ENCODE measurements at places on chromosomes 6 and 20.

GRCh38 chr6:138454981-138455706 lies 44.1 kb downstream of the NHSL1 start:
- DNase-seq = no peak

DNA sequence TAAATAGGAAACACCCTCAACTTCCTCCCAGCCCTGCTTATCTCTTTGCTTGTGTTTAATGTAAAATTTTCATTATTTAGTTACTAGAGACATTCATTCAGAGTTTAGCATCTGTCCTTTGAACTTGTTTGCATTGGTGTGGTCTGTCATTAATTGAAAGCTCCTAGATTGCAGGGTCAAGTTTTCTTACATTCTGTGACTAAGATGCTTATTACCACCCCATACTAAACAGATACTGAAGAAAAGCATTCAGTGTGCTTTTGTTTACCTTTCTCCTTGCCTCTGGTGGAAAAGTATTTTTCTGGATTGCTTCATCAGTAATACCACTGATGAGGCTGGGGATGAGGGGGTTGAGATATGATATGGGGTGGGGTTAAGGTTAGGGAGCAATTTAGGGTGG lies 199.0 kb downstream of the SAMD5 start:
- DNase-seq = no peak

DNA sequence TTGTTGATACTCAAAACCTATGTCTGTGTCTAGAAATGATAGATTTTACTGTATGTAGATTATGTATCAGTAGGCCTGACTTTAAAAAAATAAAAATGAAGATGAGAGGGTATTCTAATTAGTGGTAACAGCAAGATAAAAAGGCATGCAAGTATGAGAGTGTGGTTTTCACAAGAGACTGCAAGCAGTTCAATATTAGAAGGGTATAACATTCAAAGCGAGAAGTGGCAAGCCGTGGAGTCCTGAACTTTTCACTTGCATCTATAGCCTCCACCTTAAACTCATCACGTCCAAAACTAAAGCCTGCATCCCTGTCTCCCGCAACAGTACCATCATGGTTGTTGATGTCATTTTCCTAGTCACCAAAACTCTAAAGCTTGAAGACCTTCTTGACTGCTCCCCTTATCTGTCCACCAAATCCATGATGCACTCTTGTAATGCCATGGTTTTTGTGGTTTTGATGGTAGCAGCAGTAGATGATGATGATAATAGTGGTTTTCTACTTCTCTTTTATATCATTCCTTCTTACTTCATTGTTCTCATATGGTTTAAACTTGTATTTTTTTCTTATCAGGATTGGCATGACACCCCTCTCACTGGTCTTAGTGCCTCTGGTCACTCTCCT lies 9.2 kb upstream of the CGA start:
- no peak for DNase-seq

DNA sequence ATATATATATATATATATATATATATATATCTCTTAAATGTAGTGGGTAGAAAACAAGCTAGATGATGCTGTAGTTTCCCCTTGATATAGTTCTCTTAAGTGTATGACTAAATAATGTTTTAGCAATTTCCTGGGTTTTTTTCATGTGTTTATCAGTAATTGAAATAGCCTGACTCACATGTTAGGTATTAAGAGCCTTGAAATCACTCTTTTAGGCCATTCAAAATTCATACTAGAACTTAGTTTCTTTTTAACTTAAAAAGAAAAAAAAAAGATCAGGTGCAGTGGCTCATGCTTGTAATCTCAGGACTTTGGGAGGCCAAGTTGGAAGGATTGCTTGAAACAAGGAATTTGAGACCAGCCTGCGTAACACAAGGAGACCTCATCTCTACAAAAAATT lies 44.1 kb downstream of the NKX2-4 start:
- DNase-seq = no peak

- DNase-seq = no peak
Measured at GRCh38 chr20:13723011-13723410, 61.7 kb downstream of the ESF1 start.

- DNase-seq = no peak
Measured at GRCh38 chr6:160426136-160426535, 78.0 kb downstream of the SLC22A3 start.

- DNase-seq = no peak
Measured at GRCh38 chr6:26269531-26270485, 95.2 kb upstream of the BTN3A2 start.

- no peak for DNase-seq
Measured at GRCh38 chr6:17220040-17220910, 60.9 kb upstream of the RBM24 start.

DNA sequence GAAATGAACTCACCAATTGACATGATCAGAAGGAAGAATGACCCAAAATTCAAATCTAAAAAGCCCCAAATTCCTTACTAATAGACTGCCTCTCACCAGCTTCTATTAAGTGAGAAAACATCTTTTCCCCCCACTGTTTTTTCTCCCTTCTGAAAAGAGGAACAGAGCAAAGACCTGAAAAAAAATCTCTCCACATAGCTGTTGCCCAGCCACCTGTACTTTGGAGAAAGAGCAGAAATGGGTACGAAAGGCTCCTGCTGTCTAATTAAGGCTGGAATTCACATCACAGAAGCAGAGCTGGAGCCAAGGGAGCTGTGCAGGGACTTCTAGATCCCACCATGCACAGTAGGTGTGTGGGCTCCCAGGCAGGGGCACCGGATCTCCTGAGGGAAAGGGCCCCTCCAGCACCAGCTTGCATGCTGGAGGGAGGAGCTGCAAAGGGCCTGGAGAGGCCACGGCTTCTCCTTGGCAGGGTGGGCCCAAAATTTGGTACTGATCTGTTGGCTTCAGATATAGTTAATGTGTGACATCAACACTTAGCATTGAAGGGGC lies 73.2 kb upstream of the DUSP22 start:
- DNase-seq = no peak

- no peak for DNase-seq
Measured at GRCh38 chr20:3786126-3786484, 435 bp downstream of the CENPB start.

- no peak for DNase-seq
Measured at GRCh38 chr6:93136111-93136510, 283.2 kb downstream of the EPHA7 start.

- DNase-seq = no peak
Measured at GRCh38 chr6:152142105-152142504, 334.6 kb downstream of the ESR1 start.

DNA sequence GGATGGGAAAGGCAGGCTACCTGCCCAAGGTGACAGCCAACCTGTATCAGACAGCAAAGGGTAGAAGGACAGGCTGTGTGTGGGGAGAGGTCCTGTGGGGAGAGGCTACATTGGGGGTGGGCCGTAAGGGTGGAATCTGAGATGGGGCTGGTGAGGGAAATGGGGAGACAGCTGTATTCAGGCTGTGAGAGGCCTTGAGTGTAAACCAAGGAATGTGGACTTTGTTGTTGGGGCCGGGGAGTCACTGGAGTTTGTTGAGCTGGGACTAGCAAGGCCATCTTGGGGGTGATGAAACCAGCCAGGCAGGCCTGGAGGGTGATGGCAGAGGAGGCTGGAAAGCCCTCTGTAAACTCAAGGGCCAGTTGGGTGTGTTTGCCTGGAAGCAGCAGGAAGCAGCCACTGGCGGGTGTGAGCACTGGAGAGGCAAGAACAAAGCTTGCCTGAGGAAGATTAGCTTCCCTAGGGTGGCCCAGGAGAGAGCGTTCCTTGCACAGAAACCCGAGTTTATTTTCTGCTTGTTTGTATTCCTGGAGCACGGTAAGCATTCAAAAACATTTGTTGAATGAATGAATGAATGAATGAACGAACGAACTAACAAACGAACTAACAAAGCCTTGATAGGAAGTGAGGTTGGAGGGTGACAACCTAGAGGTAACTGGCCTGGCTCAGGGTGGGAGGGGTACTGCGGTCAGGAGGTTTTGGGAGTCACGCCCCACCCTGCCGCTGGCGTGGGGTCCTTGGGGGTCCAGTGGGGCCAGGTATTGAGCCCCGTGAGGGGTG lies 18.9 kb downstream of the TTBK1 start:
- DNase-seq = no peak

- no peak for DNase-seq
Measured at GRCh38 chr20:23228912-23229311, 121.7 kb upstream of the NXT1 start.

DNA sequence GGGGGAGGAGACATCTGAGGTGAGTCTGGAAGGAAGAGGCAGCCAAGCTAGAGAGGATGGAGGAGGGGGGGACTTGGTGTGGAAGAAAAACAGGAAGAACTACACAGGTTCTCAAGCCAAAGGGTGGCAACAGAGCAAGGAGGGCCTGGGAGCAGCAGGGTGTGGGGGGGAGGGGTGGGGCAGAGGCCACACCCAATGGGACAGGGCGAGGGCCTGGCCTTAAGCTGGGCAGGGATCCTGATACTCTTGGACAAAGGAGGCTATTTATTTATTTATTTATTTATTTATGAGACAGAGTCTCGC lies 359.0 kb downstream of the ZFAND3 start:
- DNase-seq = no peak

DNA sequence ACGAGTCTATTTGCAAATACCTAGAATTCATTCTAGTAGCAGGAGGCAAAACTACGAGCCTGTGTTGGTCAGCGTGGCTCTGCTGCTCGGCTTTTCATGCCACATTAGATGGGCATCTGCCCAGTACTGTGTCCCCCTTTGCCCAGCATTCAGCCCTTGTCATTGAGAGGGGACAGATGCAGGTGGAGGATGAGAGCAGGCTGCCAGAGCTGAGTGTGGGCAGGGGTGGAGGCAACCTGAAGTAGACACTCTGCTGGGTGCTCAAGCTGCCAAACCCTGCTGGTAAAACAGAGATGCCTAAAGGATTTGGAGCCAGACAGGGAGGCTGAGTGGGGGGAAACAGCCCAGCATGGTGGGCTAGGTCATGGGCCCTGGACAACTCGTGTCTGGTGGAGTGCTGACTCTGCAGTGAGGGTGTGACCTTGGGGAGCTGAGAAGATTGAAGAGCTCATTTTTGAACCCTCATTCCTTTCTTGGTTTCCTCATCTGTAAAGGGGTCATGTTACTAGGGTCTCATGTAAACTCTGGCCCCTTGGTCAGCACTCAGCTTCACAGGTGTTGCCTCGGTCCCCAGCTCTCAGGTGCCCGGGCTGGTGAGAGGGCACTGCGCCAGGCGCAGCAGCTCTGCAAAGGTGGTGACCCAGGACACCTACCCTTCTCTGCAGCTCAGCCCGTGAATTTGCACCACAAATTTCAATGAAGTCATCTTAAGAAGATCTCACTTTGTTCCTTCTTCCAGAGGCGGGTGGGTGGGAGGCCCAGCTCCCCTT lies 64.2 kb upstream of the BHLHE23 start:
- DNase-seq = no peak
